ENCODE measurements at places on chromosomes 13 and 19.

DNA sequence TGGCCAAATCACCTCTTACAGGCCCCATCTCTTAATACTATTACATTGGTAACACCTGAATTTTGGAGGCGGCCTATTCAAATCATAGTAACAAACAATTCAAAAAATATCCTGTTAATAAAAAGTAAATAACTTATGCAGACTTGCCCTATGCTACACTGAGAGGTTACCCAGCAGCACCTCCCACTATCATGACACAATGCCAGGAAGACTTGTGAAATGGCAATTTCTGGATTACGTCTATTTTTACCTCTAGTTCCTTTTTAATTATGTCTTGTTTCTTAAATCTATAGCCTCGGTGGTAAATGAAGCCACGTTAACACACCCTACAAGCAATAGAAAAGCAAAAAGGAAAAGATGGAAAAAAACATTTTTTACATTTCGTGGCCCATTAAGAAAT, 6.2 kb upstream of the DZIP1 start:
- DNase-seq = no peak

DNA sequence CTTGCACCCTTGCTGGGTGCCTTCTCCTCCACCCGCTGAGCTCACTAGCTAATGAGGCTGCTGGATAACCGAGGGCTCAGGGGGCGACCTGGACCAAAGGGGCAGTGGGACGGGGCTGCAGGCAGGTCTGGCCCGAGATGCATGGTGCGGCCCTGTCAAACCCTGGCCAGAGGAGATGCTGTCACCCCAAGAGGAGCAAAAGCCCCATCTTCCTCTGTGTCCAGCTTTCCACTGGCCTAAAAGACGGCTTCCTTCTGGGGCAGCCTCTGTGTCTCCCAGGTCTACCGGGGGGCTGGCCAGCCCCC, 261.8 kb downstream of the TBC1D4 start:
- DNase-seq = no peak

- DNase-seq = peak; percentile 3
Measured at GRCh38 chr13:97502181-97502580, 68.2 kb downstream of the RAP2A start.

GRCh38 chr13:64397701-64398100, 2832.4 kb downstream of the PCDH9 start:
- DNase-seq = no peak

All from dorsolateral prefrontal cortex (tissue), 122 donors.